G401 (cell line): ENCODE measurements at places on chromosomes 2 and 18. TPM values are rescaled to one million over a fixed set of nuclear protein-coding genes. Genes with fewer than 3 reads are reported as not detected.

DNA sequence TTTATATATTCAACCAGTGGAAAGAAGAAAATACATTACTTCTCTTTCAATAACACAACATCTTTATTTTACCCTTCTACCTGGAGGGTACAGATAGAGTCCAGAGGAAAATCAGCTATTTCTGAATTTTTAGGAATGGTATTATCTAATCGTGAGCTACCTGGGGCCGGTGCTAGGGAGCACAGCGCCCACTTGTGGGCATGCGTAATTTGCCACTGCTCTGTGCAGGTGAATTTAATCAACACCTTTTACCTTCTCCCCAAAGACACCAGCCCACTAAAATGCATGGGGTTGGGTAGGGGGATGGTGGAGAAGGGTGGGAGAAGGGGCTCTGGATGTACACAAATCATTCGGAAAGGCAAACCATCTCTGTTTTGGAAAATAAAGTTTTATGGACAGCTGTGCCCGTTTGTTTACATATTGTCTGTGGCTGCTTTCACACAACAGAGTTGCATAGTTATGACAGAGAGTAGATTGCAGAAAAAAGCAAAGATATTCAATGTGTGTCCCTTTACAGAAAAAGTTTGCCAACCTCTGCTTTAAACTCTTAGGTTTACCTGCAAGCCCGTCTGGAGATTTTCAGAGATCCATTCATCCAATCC, 51.5 kb upstream of the DCC start:
- DNase-seq, result no peak

DNA sequence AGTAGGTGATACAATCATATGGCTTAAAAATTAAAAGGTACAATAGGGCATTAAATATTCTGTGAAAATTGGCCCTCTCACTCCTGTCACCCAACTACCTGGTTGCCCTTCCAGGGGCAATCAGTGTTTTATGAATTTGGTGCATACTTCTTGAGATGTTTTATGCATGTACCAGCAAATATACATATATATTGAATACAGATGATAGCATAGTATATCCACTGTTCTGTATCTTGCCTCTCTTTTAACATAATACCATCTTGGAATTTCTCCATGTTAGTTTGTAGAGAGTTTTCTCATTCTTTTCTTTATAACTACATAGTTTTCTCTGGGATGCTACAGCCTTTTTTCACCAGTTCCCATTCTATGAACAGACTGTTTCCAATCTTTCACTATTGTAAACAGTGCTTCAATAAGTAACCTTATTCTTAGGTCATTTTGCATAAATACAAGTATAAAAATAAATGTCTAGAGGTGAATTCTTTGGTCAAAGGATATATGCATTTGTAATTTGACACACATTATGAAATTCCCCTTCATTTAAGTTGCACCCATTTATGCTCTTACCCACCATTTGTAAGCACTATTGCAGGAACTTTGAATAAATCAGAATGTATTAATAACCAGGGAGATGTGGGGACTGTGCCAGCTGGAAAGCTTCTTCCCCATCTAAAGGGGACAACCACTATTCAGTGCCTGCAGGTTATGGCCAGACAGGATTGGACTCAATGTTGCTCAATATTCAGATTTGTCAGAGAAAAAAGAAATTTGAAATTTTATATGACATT, 225.4 kb downstream of the STK39 start:
- no peak for DNase-seq

GRCh38 chr2:41709702-41710599, 337.9 kb upstream of the PKDCC start:
- DNase-seq, result no peak

DNA sequence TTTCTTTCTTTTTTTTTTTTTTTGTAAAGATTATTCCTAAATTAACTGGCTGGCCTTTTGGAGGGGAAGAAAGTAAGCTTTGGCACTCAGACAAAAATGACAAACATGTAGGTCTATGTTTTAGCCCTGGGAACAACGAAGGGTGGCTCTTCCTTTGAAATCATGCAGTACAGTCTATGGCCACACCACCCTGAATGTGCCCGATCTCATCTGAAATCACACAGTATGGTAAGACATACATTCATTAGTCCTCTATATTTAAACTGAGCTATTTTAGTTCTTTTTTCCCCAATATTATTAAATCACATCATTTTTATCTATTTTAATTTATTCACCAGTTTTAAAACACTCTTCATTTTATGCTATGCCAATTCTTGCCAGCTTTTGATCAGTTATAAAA, 48.2 kb downstream of the PLA2R1 start:
- no peak for DNase-seq

DNA sequence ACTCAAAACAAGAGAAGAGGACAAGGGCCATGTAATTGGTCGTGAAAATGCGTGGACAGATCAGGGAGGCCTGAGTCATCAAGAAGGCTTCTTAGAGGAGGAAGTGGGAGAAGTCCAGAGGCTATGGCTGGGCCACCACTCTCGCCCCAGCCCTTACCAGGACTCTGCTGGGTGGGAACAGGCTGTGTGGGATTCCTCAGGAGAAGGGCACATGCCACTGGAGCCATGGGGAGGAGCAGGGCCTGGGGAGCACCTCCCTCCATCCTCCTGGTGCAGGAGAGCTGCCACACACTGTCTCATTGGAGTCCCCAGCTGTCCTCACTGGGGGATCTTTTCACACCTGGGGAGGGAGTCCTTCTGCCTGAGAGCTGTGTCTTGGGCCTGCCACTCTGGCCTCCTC, 9.4 kb upstream of the RALB start:
- DNase-seq, result no peak

GRCh38 chr2:150081775-150082481, 405.5 kb downstream of the RND3 start:
- no peak for DNase-seq

DNA sequence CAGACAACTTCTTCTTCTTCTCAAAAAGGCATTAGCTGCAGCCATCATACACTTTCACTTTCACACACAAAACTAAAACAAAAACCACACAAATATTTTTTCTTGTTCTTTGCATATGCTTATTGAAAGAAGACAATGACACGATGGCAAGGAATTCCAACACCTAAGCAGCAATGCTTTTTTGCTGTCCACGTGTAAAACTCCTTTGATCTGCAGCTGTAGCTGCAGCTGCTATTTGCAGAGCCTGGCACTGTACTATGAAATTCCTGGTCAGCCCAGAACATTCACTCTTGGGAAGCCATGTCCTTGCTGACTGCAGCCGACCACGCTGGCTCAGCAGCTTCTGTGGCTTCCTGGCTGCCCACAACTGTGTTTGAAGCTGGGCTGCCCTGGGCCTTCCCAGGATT, 316.2 kb downstream of the CDH2 start:
- DNase-seq, result peak; percentile 44

GRCh38 chr18:3468833-3469232, 18.9 kb downstream of the TGIF1 start:
- DNase-seq, result no peak

DNA sequence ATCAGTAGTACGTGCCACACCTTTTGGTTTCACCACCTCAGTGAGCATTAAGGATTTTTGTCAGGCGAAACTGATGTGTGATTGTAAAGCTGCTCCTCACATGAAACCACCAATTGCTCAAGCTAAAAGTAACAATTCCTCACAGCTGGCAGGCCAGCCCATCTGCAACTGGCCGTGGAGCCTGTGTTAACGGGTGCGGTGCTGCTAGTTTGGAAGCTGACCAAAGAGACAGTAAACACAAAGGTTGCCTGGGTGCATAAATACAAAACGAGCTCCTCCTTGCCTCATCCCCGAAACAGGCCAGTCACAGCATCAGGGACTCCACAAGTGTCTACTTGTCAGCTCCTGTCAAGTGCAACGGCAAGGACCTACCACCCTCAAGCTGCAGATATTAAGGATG, 32.0 kb downstream of the LGALSL start:
- no peak for DNase-seq

DNA sequence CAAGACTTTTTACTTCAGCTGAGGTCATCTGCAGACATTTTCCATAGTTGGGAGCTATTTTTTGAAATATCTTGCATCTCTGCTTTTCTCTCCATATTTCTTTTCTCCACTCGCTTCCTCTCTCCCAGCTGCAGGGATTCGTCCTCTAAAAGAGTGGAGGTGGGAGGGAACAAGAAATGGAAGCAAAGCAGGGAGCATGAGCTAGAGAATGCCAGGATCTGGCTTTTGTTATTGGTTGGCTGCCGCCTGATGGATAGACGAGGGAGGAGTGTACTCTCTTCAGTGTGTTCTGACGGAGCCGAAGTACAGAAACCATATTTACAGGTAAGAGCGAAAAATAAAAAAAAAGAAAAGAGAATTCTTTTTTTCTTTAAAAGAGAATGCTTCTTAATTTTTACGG, at the start of gene CSRNP3:
CSRNP3 (plus strand) TSS at position 282 of the 400 bp plus-strand sequence. CDS start 125,368 bp downstream, outside the sequence.
- peak; percentile 98 for DNase-seq

- DNase-seq, result no peak
These were observed 15.4 kb upstream of the STAT4 start for GRCh38 chr2:191166111-191166755.

GRCh38 chr2:217975626-217976025, 27.2 kb downstream of the TNS1 start:
- no peak for DNase-seq

DNA sequence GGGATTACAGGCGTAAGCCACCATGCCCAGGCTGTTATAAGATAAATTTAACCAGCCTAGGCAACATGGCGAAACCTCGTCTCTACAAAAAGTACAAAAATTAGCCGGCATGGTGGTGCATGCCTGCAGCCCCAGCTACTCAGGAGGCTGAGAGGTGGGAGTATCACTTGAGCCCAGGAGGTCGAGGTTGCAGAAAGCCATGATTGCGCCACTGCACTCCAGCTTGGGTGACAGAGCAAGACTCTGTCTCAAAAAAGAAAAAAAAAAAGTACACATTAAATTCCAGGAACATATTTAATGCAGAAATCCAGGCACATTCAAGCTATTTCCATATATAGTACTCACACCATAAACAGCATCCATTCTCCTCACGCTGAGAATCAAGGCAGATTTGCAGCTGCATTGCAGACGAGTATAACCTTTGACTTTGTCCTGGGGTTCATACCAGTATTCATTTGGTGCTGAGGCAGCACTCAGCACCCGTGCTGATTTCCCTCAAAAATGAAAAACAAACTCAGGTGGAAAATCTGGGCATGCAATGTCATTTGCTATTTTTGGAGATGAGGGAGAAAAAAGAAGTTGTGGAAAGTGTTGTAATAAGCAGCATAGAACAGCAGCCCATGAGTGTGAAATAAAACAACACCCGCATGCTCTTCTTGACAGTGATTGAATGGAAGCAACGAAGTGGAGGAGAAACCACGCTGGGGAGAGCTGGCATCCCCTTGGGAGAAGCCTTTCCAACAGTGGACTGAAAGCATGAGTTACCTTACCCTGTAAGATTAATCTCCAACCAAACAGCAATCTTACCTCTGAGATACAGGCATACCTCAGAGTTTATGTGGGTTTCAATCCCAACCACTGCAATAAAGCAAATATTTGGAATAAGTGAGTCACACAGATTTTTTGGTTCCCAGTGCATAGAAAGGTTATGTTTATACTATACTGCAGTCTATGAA, 46.8 kb upstream of the ANXA4 start:
- no peak for DNase-seq

DNA sequence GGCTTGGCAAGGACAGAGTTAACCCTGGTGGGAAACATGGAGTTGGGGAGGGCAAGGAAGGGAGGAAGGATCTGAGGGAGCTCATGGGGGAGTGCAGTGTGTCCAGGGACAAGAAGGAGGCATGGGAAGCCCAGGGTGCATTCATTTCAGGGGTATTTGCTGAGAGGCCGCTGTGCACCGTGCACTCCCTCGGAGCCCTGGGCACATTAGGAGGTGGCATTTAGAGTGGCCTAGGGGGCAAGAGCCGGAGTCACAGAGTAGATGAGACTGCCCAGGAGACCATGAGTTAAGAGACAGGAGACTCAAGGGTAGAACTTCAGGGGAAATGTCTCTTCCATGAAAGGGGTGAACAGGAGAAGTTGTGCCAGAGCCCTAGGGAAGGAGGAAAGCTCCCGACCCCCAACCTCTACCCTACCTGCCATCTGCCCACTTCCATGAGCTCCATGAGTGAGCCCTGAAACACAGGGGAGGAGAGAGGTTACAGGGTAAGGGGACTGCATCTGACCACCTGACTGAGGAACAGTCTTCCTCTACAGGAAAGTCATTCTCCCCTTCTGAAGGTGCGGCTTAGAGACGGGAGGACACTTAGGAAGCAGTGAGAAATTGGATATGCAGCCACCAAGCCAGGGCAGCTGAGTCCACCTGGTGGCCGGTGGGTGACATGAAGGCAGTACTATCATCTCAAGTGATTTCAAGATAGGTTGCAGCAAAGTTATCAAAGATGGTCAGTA, 58.5 kb upstream of the COPS8 start:
- peak; percentile 77 for DNase-seq

- no peak for DNase-seq
These were observed 96.6 kb upstream of the NOSTRIN start for GRCh38 chr2:168705534-168706470.

The OTOS gene
- total RNA-seq, result not detected in 2 replicates

The ANKRD29 gene
- not detected in 2 replicates for total RNA-seq

The RAB27B gene
- total RNA-seq, result not detected in 2 replicates

The AFF3 gene
- total RNA-seq, result 0.62 and 3.0 TPM in 2 replicates

The VWA3B gene
- total RNA-seq, result not detected in 2 replicates

The C2orf49 gene
- 8.3 and 46.0 TPM in 2 replicates for total RNA-seq

The KLHL41 gene
- 0.10 TPM in 1 of 2 replicates, not detected in the other for total RNA-seq

The CKAP2L gene
- total RNA-seq, result 6.5 and 7.7 TPM in 2 replicates

The UGT1A10 gene
- not detected in 2 replicates for total RNA-seq

The SNED1 gene
- 0.07 and 2.2 TPM in 2 replicates for total RNA-seq

The IL36A gene
- not detected in 2 replicates for total RNA-seq

The COLEC11 gene
- total RNA-seq, result 2.1 TPM in 1 of 2 replicates, not detected in the other
